ENCODE measurements at places on chromosomes 16 and 17.

- DNase-seq: no peak
Measured at GRCh38 chr16:79988721-79989220, 388.2 kb upstream of the MAF start.

- no peak for DNase-seq
Measured at GRCh38 chr17:79276821-79277220, 202.2 kb downstream of the ENGASE start.

- DNase-seq: no peak
Measured at GRCh38 chr17:42038221-42038973, 12.0 kb downstream of the C17orf113 start.

DNA sequence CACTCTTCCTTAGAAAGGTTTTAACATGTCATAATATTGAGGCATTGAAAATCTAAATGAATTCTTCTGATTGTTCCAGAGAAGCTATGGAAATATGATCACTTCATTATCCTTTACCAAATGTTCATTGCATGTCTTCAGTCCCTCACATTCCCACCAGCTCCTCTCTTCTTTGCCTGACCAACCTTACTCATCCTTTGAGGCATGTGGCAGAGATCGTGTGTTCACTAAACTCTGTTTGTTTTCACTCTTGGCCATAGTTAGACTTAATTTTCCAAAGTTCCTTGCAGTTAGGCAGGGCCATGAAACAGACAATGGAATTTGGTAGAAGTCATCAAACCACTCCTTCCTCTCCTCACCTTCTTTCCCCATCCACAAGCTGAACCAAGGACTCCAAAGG lies 266.5 kb upstream of the HSBP1 start:
- DNase-seq: no peak

Measured in foreskin fibroblast (primary cell).